ENCODE measurements at places on chromosomes 7 and 10. TPM values are rescaled to one million over a fixed set of nuclear protein-coding genes. Genes with fewer than 3 reads are reported as not detected.

Gene KLF14
- 0.22 TPM for total RNA-seq

Gene NUDT1
- 26.2 TPM for total RNA-seq

Gene TMEM229A
- total RNA-seq: not detected

Gene OR2A14
- not detected for total RNA-seq

Gene CRHR2
- total RNA-seq: not detected

Gene ACSL5
- 1.4 TPM for total RNA-seq

Gene TACR2
- total RNA-seq: not detected

Gene DNMBP
- total RNA-seq: 26.3 TPM

Gene CLEC5A
- not detected for total RNA-seq

Gene ZNF107
- total RNA-seq: 0.66 TPM

Gene LFNG
- total RNA-seq: 0.88 TPM

Gene RPP38
- total RNA-seq: 15.5 TPM

Gene DOCK4
- total RNA-seq: 12.5 TPM

Gene NEUROG3
- not detected for total RNA-seq

Gene TUBAL3
- not detected for total RNA-seq

Gene LRMDA
- total RNA-seq: 0.22 TPM

Gene ATRNL1
- total RNA-seq: not detected

Gene CACNB2
- total RNA-seq: 0.14 TPM

Gene NANOS1
- total RNA-seq: 0.66 TPM

Gene AZGP1
- not detected for total RNA-seq

Gene HPS1
- total RNA-seq: 40.4 TPM

Gene MLXIPL
- total RNA-seq: not detected

Gene LRGUK
- total RNA-seq: under 0.01 TPM

Gene MMS19
- 102 TPM for total RNA-seq

Gene INTS1
- 93.8 TPM for total RNA-seq

Gene C7orf57
- under 0.01 TPM for total RNA-seq

Measured in placental pericyte (primary cell).